Frontal cortex (tissue), 4 donors: ENCODE measurements at places on chromosomes 16 and 17.
A peak's percentile ranks its signal among the peaks of the same experiment; 100 is the strongest.

- DNase-seq, result no peak
These were observed 128.9 kb upstream of the RCVRN start for GRCh38 chr17:10033959-10034358.

GRCh38 chr16:85068746-85069145 lies 41.2 kb downstream of the KIAA0513 start:
- no peak for DNase-seq

GRCh38 chr17:48368352-48368908 lies 61.6 kb downstream of the SKAP1 start:
- DNase-seq, result no peak

DNA sequence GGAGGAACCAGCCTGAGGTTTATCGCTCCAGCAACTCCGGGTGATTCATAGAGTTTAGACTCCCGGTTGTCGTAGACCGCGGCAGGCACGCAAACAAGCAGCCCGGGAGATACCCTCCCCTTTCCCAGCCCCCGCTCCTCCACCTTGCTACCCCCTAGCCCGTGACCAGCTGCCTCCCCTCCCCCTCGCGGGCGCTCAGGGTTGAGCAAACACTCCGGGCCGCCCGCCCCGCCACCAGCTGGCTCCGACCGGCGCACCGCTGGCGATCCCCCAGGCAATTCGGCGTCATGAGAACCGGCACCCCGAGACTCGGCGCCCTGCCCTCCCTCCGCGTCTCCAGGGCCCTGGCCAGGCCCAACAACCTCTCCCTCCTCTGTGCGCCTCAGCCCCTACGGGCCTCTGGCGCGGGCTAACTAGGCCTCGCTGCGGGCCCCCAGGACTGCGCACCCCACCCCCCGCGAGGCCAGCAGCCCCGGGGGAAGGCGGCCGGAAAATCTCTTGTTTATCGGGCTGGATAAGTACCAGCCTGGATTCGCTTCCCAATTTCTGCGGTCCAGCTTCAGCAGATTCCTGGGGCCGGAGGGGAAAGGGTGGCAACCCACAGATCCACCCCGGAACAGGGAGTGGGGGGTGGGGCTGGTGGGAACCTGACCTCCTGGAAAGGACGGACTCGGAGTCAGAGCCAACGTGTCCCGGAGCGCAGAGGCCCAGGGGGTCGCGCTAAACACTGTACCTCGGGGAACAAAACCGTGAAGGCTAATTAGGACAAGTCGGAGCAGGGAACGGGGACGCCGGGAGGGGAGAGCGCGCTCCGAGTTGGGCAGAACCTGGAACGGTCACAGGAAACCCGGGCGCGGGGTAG lies 951 bp upstream of the GPRC5C start:
- peak; percentile 60 for DNase-seq

GRCh38 chr17:45388604-45389325 lies 43.9 kb downstream of the ARHGAP27 start:
- DNase-seq, result no peak

DNA sequence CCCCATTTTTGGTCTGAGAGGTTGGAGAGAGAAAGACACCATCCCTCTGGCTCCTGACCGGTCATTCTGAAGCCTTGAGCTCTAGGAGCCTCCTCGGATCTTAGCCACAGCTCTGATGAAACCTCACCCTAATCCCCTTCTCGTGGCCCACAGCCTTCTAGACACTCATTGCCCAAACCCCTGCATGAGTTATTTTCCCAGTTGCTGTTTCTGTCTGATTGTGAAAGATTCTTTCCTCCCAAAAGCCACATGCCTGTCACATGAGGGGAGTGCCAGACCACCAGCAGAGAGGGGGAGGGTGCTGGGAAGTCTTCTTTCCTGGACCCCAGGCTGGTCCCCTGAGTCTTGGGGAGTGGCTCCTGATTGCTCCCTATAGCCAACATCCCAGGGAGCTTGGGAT lies 17.6 kb upstream of the ABR start:
- DNase-seq, result no peak

DNA sequence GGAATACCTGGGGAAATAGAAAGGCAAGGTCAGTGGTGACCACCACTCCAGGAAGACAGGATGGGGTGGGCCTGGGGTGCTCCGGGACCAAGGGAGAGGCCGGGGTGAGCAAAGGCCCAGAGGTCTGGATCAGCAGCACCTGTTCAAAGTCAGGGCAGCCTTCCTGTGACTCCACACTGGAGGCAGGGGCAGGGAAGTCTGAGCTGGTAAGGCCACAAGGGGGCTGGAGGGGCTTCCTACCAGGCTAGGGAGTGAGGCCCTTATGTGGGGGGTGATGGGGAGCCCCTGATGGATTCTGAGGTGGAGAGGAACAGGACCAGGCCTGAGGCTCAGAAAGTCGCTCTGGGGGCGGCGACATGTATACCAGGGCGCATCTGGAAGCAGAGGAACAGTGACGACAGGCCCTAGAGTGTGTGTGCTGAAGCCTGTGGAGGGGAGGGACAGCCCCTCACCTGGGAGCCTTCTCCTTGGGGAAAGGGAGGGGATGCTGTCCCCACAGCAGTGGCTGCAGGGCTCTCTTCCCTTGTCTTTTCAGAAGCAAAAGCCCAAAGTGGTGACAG lies 3.7 kb downstream of the C16orf78 start:
- DNase-seq, result no peak

DNA sequence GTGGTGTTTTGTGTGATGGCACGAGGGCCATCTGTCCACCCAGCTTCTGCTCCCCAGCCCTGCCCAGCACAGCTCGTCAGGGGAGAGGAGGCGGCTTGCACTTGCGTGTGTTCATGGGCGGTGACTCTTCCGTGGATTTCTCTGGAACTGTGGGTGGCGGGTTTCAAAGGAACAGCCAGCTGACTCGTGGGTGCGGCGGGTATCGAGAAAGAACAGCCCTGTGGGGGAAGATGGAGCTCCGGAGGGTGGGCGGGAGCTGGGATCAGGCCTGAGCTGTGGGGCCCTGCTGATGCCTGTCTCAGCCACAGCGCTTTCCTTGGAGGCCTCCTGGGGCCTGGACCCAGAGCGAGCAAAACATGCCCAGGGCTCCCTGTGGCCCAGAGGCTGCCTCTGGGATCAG lies 13.2 kb downstream of the NAGPA start:
- DNase-seq, result no peak

DNA sequence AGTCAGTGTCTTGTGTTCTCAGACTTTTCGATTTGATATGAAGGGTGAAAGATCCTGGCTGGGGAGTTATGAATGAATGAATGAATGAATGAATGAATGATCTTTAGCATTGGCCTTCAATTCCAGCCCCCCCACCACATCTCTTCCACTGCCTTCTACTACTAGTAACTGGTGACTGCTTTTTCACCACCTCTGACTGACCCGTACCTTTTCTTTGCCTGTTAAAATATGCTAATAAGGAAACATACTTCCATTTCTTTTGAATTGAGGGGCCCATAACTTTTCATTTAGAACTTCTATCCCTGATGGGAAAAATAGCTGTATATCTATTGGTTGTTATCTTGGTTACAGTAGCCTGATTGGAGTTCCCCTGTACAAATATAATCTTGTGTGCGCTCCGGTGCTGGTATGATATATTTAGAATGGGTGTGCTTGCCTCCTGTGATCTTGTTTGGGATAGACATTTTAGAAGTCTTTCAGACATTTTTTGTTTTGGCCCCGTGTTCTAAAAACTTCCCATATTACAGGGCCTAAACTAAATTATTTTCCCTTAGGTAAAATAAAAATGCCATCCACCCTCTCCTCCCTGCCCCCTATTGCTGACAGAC lies 3.4 kb downstream of the LYRM1 start:
- DNase-seq, result no peak

DNA sequence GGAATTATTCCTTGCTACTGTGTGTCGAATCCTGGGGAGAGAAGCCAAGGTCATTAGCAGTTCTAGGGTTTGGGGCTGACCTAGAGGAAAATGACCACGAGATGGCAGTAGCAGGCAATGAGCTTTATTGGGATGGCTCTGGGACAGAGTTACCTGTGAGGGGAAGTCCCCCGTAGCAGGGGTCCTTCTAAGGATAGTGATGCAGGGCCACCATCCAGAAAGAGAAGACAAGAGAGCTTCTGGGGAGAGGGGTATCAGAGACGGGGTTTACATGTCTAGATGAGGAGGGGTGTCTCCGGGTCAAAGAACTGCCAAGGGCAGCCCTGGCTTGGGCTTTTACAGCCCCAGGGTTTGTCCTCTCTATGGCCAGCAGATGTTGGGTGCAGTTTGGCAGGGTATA lies 6.4 kb upstream of the GGT6 start:
- DNase-seq, result peak; percentile 67

DNA sequence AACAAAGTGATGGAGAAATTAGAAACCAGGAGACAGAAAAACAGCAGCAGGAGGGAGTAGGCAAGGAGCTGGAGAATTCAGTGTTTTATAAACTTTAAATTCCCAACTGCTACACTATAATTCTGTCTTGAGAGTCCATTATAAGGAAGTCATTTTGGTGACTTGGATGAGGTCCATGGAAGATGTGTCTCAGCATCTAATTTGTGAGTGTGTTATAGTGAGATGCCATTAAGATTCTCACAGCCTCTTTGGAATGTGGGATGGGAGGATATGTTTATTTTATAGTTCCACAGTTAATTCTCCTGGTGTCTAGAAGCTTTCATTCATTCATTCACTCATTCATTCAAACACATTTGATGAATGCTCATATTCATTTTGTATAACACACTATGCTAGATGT lies 206.0 kb upstream of the MYOCD start:
- no peak for DNase-seq

GRCh38 chr16:4904108-4904941 lies 32.6 kb downstream of the PPL start:
- no peak for DNase-seq

DNA sequence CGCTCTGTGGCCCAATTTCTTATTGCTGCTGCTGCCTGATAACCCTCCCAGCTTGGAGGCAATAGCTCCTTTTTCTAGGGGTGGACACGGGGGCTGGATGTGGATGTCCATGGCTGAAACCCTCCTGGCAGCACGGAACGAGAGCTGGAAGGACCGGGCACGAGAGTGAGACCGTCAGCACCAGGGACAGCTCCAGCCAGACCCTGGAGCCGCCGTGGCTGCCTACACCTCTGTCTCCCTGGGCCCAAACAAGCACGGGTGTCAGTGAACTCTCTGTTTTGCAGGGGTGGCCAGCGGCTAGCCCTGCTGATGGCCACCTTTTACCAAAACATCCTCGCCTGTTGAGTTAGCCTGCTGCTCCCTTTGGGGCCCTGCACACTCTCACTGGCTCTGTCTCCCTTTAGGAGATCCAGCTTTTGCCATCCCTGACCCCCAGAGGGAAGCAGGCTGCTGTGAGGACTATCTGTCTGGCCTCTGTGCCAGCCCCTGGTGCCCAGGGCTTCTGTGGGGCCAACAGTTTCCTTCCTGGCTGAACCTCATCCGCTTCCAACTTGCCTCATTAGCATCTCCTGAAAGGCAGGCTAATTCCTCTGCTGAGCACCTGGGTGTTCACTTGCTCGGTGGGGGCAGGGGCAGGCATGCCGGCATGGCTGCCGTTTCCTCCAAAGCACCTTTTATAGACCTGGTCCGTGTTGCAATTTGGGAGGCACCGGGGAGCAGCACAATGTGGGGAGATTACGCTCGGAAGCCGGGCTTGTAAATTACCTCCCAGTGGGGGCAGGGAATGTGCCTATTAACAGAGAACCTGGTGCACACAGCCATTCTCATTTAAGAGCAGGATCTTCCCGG lies 118.1 kb downstream of the ENGASE start:
- no peak for DNase-seq

GRCh38 chr16:84810518-84811273 lies 9.1 kb upstream of the CRISPLD2 start:
- DNase-seq, result no peak

GRCh38 chr17:79978548-79978855 lies 57.2 kb downstream of the TBC1D16 start:
- DNase-seq, result no peak

GRCh38 chr16:69514356-69514755 lies 51.4 kb upstream of the NFAT5 start:
- DNase-seq, result no peak

DNA sequence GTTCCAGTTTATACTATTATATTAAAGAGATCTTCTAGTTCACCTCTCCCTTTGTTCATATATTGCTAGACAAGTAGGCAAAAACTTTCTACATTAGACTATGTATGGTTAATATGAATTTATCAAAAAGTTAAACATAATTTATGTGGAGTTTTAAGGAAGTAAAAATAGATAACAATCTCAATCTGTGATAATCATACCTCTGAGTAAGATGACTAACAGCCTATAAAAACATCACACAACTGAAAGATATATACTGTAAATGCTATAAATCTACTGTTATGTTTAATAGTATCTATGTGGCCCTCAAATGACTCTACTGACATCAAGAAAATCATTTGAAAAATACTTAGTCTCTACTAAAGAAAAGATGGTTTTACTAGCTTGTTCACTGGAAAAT lies 37.1 kb downstream of the AP1G1 start:
- DNase-seq, result no peak

- DNase-seq, result no peak
These were observed 176.0 kb upstream of the RPL38 start for GRCh38 chr17:74027444-74027843.

DNA sequence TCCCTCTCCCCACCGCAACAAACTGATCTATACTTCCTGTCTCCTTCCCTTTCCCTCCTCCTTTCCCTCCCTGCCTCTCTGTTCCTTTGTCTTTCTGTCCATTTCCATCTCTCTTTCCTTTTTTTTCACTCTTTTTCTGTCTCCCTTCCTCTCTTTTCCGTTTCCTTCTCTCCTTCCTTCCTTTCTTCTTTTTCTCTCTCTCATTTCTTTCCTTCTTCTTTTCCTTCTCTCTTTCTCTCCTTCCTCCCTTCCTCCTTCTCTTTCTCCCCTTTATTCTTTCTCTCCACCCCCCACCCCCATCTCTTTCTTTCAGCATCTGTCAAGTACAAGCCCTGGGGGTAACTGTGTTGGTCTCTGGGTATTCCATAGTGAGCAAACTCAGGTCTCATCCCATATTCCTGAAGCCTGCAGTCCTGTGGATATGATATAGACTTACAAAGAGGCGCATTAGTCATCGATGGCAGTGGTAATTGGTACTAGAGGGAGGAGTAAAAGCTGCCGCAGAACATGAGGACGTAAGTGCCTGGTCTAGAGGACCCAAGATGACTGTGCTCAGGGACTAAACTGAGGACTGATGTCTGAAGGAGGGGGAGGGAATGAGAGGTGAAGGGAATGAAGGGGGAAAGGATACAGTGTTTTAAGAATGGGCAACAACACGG lies 50.4 kb downstream of the VAT1L start:
- no peak for DNase-seq

DNA sequence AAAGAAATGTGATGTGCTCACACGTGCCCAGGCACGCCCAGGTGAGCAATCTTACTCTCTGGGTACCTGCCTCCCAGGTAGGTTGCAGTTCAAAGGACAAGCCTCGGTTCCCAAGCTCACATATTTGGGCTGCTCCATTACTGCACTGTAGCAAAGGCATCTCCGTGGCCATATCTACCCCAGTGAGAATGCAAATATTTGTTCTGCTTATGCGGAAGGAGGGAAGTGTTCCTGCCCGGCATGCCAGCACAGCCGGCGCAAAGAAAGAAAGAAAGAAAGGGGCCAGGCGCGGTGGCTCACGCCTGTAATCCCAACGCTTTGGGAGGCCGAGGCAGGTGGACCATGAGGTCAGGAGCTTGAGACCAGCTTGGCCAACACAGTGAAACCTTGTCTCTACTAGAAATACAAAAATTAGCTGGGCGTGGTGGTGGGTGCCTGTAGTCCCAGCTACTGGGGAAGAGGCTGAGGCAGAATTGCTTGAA lies 30.7 kb downstream of the SLC43A2 start:
- no peak for DNase-seq
